ENCODE measurements at places on chromosomes 6 and 20. TPM values are rescaled to one million over a fixed set of nuclear protein-coding genes. Genes with fewer than 3 reads are reported as not detected.

TCP11 gene
- total RNA-seq = not detected

TREM1 gene
- total RNA-seq = not detected

C6orf52 gene
- 2.3 TPM for total RNA-seq

ANGPT4 gene
- total RNA-seq = 0.07 TPM

BMP6 gene
- 0.61 TPM for total RNA-seq

SUPT3H gene
- 22.5 TPM for total RNA-seq

HRH3 gene
- total RNA-seq = 1.8 TPM

ZNF831 gene
- not detected for total RNA-seq

SYCP2L gene
- total RNA-seq = 3.5 TPM

RGS17 gene
- total RNA-seq = 3.8 TPM

LRFN2 gene
- total RNA-seq = 0.13 TPM

UNC93A gene
- 0.94 TPM for total RNA-seq

PRDM13 gene
- total RNA-seq = 0.15 TPM

LKAAEAR1 gene
- total RNA-seq = not detected

GRM1 gene
- 0.07 TPM for total RNA-seq

RBPJL gene
- not detected for total RNA-seq

GRCh38 chr6:19837511-19838441 lies 606 bp downstream of the ID4 start:
- DNase-seq = peak; percentile 55

GRCh38 chr6:27312950-27313271 lies 838 bp upstream of the POM121L2 start:
- DNase-seq = no peak

DNA sequence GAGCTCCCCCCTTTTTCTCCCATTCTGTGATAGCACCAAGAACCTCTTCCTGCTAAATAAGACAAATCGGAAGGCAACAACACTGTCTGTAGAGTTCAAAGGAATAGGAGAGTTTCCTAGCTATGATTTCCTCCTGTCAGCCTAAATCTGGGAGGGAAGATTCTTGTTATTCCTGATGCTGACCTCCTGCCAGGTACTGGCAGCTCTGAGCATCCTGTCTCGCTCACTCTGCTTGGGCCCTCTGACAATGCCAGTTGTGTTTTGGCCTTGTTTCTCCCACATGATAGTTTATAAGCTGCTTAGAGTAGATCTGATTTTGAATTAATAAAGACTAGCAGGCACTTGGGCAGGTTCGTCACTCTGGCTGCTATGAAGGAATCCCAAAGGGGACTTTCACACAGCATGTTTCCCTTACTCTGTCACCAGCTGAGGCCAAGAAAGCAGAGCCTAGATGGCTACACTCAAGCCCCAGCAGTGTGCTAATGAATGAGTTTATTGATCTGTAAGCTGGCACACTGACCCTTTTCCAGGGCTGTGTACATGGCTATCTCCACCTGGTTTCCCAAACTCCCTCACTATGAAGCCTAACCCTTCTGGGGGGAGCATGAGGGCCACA lies 52.3 kb downstream of the UQCC1 start:
- no peak for DNase-seq

DNA sequence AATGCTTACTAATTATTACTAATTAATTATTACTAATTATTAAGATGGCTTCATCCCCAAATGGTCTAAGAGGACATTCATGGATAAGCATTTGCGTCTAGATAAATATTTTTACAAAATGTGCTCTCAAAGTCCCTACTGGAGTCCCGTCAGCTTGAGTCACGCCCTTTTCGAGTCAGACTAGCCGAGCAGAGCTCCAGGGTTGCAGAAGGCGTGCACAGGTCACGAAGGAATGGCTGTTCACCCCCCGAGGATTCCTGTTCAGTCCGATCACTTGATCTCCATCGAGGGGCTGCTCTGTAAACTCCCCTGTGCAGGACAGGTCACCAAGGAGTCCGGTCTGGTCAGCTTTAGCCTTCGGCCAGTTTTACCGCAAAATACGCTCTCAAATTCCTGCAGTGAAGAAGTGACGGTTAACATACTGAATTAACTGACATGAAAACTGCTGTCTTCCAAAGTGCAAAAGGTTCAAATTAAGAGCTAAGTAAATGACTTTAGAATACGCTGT lies 19.9 kb downstream of the TCFL5 start:
- DNase-seq = no peak

DNA sequence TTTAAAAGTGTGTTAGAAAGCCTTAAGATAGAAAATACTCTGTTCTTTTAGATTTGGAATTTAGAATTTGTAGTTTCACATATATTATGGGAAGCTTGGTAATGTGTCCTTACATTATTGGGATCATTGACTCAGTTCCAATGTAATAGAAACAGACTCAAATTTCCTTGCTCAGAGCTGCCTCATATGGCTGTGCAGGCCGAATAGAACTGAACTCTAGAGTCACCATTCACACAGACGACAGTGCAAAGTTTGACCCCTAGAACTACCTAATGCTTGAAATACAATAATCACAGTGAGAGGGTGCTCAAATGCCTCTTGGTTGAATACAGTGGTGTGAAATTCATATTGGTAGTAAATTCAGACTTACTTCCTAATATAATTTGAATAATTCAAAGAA lies 482.7 kb upstream of the CITED2 start:
- no peak for DNase-seq

- peak; percentile 81 for DNase-seq
These were observed 45.8 kb downstream of the FOXP4 start for GRCh38 chr6:41591859-41592502.

- DNase-seq = no peak
These were observed 91.8 kb downstream of the REPS1 start for GRCh38 chr6:138896104-138896756.

DNA sequence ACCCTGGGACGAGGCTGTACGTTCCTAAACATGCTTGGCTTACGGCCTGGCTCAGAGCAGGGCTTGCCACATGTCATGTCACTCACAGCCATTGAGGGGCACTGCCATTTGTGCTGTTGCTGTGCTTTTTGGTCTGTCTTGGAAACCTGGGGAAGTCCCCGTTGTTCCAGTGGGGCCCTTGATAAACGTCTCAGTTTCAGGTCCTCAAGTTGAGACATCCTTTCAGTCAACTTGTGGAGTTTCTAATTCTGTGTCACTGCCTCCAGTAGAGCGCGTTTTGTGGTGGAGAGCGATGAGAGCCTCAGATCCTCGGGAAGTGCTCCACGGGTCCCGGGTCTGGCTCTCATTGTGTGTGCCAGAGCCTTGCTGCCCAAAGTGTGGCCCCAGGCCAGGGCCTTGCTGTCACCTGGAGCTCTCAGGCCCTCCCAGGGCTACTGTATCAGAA lies 43.0 kb upstream of the CCR6 start:
- no peak for DNase-seq

DNA sequence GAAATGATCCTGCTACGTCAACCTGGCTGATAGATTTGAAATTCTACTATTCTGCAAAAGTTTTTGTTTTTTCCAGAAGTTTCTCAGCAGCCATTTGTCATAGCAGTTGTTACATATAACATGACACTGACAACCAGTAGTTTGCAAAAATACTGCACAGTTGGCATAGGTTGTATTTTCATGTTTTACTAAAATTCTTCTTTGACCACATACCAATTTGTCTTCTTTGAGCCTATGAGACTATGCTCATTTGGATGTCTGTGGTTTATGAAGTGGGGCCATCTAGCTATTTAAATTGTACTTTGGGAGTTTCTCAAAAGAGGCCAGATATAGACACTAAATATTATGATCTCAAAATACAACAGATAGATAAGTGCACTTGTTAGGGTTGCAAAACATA lies 104.9 kb upstream of the PREP start:
- no peak for DNase-seq

GRCh38 chr6:53961679-53962370 lies 149.4 kb upstream of the MLIP start:
- peak; percentile 51 for DNase-seq

GRCh38 chr6:40778918-40779317 lies 191.8 kb upstream of the LRFN2 start:
- DNase-seq = no peak

- peak; percentile 58 for DNase-seq
These were observed 102.1 kb downstream of the CEBPB start for GRCh38 chr20:50292591-50293283.

DNA sequence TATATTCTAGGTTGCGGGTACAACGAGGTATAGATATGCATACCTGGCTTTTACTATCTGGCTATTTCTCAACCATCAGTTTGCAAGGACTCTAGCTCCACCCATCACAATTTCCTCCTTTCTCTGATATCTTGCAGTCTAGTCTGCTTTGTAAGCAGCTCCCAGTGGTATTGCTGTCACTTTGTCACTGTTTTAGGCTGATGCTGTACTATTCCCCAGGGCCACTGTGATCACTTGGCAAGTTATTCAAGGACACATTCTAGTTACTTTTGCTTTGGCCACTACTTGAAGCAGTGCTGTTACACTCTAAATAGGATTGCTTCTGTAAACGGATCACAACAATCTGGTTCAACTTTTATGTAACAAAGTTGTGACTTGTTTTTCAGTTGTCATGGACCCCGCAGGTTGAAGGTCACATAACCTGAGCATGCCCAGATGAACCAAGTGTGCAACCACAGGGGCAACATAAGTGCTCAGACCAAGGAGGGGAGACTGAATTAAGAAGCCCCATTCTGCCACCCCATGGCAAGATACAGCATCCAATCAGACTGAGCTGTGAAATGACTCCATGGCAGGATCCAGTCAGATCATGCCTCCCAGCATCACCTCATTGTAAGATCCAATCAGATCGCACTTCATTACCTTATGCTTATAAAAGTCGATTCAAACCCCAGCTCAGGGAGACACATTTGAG lies 588.4 kb upstream of the CITED2 start:
- DNase-seq = no peak

DNA sequence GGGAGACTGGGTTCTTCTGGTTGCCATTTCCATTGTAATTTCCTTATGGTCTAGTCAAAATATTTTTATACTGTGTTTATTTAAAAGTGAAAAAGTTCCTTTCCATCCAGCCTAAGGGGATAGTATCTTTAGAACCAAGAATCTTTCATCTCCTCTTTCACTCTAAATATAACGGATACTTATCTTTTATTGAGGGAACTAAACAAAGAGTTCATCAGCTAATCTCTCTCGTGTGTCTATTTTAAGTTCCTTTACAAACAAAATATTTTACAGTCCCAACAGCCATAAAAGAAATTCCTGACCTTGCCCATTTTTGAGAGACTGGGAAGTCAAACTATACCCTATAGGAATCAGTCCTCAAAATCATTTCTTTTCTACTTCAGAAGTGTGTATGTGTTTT lies 232.7 kb downstream of the NKAIN2 start:
- no peak for DNase-seq

DNA sequence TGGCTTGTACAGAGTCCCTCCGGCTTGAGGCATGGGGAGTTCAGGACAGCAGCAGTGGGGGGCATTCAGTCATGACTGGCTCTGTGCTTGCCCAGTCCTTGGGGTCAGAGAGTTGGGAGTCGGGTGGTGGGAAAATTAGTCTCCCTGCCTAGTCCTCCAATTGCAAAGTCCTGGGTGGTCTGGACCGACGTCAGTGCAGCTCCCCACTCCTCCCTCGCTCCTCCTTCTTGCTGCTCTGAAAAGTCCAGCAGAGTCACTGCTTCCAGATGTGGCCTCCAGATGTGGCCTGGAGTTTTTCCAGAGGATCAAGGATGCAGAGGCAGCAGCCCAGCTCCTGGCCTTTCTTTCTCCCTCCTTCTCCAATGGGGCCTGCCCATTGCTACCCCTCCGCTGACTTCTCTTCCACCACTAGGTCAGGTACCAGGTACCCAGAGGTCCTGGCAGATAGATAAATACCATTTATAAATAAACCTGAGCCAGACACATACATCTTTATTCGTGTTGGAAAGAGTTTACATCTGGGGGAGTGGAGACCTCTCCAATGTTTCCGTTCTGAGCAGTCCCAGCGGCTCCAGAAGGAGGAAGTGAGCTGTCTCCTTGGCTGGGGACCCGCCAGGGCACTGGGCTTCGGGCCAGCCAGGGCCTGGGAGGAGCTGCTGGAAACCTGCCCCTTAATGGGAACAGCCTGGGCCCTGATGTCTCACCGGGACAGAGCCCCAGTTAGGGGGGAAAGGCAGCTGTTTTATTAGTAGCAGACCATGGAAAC lies 49.0 kb upstream of the RNF24 start:
- DNase-seq = peak; percentile 73

DNA sequence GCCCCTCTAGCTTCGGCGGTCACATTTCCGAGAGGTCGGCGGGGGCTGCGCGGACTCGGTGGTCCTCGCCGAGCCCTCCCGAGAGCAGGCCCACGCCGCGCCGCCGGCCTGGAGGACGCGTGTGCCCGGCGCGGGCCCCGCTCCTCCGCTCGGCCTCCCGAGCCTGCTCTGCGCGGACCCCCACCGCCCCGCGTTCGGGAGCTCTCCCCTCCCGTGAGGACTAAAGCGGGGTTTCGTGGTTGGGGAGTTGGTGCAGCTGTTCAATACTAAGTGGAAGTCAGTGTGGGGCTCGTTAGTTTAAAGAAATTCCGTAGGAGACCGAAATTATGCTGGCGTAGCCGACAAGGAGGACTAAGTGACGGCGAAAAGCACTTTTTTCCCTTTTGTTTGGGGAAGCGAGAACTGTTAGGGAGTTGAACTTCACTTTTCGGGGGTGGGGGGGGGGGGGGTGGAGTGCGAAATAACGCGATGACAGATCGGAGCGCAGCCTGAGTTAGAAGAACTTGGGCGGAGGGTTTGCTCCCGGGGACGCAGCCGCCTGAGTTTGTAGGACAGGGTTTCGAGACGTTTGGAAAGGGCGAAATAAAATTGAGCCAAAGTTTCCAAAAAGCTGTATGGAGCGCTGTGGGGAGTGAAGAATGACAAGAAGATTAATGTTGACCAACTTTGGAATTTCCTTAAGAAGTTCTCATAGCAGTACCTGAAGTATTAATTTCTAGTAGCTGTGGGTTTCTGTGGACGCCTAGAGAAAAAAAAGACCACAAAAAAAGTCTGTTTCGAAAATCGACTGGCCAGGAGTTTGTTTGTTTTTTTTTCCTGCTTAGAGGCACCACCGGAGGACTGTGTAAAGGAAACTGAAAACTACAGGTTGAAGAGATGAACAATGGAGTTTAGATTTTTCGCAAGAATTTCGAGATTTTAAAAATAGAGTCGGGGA lies 1.4 kb downstream of the QKI start:
- DNase-seq = no peak

GRCh38 chr6:24358219-24358821 lies 461 bp upstream of the DCDC2 start:
- no peak for DNase-seq

GRCh38 chr6:31128093-31128676 lies 7.9 kb upstream of the CDSN start:
- peak; percentile 79 for DNase-seq

DNA sequence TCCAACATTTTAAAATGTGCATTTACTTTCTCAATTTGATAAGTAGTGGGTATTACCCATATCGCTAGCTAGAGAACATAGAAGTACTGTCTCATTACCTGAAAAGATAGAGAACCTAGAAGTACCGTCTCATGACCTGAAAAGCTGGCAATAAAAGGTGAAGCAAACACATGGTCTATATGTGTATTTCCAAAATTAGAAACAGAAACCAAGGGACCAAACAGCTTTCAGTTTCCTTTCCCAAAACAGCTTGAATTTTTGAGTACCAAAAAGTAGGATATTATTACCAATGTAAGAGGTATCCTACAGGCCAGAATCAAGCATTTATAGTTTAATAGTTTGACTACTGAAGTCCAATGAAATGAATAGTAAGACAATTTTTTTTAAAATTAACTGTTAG lies 77.2 kb downstream of the KIF13A start:
- DNase-seq = no peak

- no peak for DNase-seq
These were observed 214.8 kb upstream of the MOCS1 start for GRCh38 chr6:40148882-40149573.

- no peak for DNase-seq
These were observed 38.6 kb upstream of the CST7 start for GRCh38 chr20:24910461-24910860.

Data from H9 (cell line).